ENCODE measurements at places on chromosomes 3 and 15. TPM values are rescaled to one million over a fixed set of nuclear protein-coding genes. Genes with fewer than 3 reads are reported as not detected.

Gene LRRIQ4
- not detected for total RNA-seq

Gene CSPG5
- 0.16 TPM for total RNA-seq

Gene LRRC31
- total RNA-seq: 0.76 TPM

Gene ZNF80
- total RNA-seq: 0.28 TPM

DNA sequence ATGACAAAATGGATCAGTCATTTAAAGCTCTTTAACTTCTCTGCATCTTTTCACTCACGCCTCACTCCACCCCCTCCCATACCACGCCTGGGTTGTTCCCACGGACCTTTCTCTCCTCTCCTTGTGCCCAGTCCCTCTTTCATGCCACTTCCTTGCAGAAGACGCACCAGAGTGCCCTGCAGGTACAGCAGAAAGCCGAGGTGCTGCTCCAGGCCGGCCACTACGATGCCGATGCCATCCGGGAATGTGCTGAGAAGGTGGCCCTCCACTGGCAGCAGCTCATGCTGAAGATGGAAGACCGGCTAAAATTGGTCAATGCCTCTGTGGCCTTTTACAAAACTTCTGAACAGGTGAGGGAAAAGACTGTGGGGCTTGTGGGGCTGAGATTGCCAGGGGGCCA, 296.1 kb upstream of the UMPS start:
- DNase-seq: no peak

- no peak for DNase-seq
These were observed 49.5 kb upstream of the SELENOK start for GRCh38 chr3:53941184-53941583.

DNA sequence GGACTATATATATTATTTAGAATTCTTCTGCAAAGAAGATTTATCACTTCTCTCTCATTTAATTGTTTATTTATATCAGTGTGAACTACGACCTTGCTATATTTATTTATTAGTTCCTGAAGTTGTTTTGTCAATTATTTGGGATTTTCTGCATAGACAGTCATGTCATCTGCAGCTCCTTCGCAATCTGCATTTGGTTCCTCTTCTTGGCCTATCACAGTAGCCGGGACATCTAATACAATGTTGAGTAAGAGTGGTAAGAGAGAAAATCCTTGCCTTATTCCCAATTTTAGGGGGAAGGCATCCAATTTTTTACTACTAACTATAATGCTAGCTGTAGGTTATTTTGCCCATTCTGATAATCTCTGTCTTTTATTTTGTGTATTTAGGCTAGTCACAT, 39.4 kb downstream of the FOXL2 start:
- DNase-seq: no peak

GRCh38 chr3:159899166-159899565, 89.5 kb upstream of the IL12A start:
- no peak for DNase-seq

DNA sequence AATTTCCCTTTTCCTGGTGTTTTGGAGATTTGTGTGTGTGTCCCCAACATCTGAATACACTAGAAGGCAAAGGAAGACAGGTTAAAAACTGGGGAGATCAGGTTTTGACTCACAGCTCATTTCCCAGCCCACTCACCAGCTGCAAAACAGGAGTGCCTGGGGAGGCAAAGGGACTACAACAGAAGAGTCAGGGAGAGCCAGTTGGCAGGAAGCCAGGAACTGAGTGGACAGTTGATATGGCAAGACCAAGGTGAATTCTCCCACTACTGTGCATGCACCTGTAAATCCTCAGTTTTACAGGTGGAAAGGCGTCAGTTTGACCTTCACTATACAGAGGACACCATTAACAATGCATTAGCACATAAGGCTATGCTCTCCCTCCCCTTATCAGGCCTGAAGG, 901.5 kb upstream of the SEMA6D start:
- peak; percentile 34 for DNase-seq

- peak; percentile 59 for DNase-seq
These were observed 51.0 kb downstream of the ZDHHC19 start for GRCh38 chr3:196159952-196160804.

DNA sequence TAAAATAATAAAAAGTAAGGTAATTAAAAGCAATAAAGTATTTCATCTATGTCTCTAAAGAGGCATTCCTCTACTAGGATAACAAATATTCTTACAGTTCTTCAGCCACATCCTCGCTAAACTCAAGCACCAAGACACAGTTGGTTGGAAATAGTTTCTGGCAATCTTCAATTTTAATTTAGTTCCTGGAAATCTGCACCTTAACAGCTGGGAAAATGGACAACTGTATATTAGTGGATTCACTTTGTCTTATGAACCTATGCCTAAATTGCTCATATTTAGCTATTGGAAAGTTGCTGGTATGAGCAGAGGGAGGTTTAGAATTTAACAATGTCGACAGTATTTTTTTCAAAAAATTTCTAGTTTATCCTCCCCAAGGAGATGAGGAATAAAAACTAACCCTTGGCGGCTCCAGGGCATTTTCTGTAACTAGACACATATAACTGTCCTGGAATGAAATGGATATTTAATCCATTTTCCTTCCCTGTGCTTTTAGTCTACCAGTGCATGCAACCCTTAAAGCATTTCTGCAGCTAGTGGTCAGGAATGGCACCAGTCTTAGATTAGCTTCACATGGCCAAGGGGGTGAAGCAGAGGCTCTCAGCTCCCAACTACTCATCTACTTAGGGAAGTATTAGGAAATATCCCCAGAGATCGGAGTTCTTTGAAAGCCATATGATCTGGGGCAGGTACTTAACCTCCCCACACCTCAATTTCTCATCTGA, 290.0 kb upstream of the THBS1 start:
- DNase-seq: no peak

- DNase-seq: no peak
These were observed 7.8 kb downstream of the FBXL22 start for GRCh38 chr15:63605036-63605435.

GRCh38 chr15:62976301-62976881, 66.2 kb upstream of the TPM1 start:
- DNase-seq: no peak

DNA sequence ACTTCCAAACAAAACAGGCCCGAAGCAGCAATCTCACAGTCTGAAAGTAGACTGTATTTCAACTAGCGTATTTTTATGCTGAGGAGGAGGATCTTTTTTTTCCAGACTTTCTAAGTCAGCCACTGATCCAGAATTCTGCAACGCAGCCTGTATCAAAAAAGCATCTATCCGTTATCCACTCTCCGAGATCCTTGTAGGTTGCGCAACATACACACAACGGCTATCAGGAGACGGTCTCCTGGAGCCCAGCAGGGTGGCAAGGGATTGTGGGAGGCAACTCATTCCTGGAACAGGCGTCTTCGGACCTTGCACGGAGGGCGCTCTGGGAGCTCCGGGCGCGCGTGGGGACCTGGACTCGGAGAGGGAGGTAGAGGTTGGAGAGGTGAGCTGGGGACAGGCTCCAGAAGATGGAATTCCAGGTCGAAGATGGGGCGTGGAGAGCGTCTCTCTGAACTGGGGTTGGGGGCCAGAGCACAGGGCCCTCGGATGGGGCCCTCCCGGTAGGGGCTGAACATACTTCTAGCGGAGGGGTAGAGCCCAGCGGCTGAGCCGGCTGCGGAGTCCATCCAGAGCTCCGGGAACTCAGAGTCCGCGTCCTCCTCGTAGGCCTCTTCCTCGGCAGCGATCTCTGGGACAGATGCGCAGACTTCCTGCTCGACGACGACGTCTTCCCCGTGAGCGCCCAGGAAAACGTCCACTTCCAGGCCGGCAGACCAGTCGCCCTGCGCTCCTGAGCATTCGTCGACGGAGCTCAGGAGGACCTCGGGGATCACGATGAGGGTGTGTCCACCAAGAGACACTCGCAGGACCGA, 932 bp downstream of the PRR23C start:
- no peak for DNase-seq

GRCh38 chr3:174270841-174271240, 588.3 kb upstream of the NAALADL2 start:
- no peak for DNase-seq

GRCh38 chr3:177604181-177604580, 406.9 kb upstream of the TBL1XR1 start:
- no peak for DNase-seq

- DNase-seq: no peak
These were observed 121.1 kb upstream of the NANOGP8 start for GRCh38 chr15:35206060-35206675.
